B cell (primary cell): ENCODE measurements at places on chromosomes 3 and 15. TPM values are rescaled to one million over a fixed set of nuclear protein-coding genes. Genes with fewer than 3 reads are reported as not detected.
A peak's percentile ranks its signal among the peaks of the same experiment; 100 is the strongest.

- no peaks in the 10 kb centered on the region for H3K4me1 ChIP-seq
- H3K27ac ChIP-seq: no peak overlapping the region
- H3K27me3 ChIP-seq: no peaks in the 10 kb centered on the region
Observed at GRCh38 chr3:103684904-103685303, 1250.1 kb downstream of the ZPLD1 start.

- H3K27ac ChIP-seq: no peak overlapping the region
- DNase-seq: no peak
- no peak overlapping the region for H3K4me3 ChIP-seq
- H3K27me3 ChIP-seq: no peaks in the 10 kb centered on the region
- no peaks in the 10 kb centered on the region for H3K36me3 ChIP-seq
- H3K4me1 ChIP-seq: peaks cover 46% of the 10 kb centered on the region
Observed at GRCh38 chr3:195548987-195549386, 5.9 kb upstream of the PPP1R2 start.

DNA sequence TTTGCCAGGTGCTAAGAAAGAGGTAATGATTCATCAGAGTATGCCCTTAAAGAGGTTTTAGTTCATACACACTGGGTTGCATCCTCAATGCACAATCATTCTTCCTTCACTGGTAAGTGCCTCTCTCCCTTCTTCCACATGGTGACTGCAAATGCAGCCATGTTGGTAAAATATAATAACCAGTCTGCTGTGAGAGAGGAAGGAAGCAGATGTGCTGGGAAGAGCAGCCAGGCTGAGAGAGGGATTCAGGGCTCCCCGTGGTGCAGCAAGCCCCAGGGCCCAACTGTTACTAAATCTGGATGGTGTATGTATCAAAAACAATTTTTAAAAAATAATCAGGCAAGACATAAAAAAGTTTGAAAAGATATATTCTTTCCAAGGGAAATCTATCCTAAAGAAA, 498.1 kb downstream of the MAGI1 start:
- no peak for DNase-seq
- H3K27ac ChIP-seq: no peak overlapping the region
- no peaks in the 10 kb centered on the region for H3K36me3 ChIP-seq
- no peak overlapping the region for H3K4me3 ChIP-seq
- H3K4me1 ChIP-seq: no peaks in the 10 kb centered on the region

GRCh38 chr15:100160953-100161352, 180.8 kb downstream of the ADAMTS17 start:
- H3K4me1 ChIP-seq: no peaks in the 10 kb centered on the region
- no peaks in the 10 kb centered on the region for H3K27me3 ChIP-seq
- no peak overlapping the region for H3K4me3 ChIP-seq

DNA sequence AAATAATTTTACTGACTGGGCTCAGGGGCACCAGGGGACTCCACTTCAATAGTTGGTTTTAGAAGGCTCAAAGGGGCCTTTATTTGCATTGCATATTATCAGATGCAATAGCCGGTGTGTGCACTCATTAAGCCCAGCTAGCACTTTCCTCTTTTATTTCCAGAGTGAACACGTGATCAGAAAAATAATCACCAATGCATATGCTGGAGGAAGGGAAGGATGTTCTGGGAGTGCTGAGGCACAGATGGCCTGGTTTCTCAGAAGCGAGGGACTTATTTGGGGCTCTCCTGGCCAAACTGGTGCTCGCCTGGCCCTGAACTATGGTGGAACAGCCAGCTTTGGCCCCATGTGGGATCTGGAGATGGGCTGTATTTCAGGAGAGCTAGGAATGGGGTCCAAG, 60.4 kb upstream of the SEC13 start:
- H3K27me3 ChIP-seq: no peaks in the 10 kb centered on the region
- no peak overlapping the region for H3K27ac ChIP-seq
- no peak for DNase-seq
- H3K36me3 ChIP-seq: no peaks in the 10 kb centered on the region
- H3K4me3 ChIP-seq: no peak overlapping the region

DNA sequence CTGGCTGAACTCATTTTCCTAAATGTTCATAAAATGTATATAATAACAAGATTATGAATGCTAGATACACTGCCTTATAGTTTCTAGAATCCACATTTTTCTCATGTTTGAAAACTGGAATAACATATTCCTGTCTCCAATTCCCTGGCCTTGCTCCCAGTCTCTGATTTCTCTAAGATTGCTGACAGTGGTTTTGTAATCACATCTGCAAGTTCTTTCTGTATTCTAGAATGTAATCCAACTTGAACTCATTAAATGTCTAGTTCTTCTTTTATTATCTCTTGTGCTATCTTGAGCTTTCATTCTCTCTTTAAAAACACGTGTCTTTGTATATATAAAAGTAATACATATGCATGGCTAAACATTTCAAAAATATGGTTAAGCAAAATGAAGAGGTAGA, 215.2 kb upstream of the ADAMTS9 start:
- no peak for DNase-seq
- no peaks in the 10 kb centered on the region for H3K27me3 ChIP-seq
- no peak overlapping the region for H3K4me3 ChIP-seq
- no peaks in the 10 kb centered on the region for H3K4me1 ChIP-seq
- H3K27ac ChIP-seq: no peak overlapping the region
- no peaks in the 10 kb centered on the region for H3K36me3 ChIP-seq

DNA sequence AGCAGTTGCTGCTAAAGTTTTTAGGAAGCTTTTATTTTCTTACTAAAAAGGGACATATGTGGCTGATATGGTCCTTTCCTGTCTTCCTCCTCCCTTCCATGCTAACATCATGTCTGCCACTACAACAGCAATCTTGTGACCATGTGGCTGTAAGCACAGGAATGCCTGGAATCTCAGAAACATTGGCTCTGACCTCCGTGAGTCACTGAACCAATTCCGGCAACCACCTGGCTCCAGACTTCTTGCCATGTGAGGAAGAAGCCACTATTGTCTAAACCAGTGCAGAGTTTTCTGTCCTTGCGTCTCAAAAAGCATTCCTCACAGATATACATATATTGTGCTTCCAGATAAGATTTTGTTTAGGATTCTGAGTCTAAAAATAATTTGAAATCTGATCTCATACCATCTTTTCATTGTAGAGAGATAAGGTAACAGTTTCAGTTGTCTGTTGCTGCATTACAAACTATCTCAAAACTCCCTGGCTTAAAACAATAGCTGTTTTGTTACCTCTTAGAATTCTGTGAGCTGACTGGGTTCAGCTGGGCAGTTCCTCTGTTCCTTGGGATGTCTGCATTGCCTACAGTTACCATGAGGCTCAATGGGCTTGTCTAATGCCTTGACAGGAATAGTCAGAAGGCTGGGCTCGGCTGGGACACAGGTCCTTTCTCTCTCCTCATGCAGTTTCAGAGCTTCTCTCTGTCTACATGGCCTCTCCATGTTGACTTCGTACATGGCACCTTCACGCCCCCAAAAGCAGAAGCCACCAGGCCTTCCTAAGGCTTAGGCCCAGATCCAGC, 77.3 kb upstream of the MAGI1 start:
- no peaks in the 10 kb centered on the region for H3K4me1 ChIP-seq
- no peaks in the 10 kb centered on the region for H3K27me3 ChIP-seq

GRCh38 chr3:72576563-72576962, 271.7 kb downstream of the SHQ1 start:
- no peak overlapping the region for H3K4me3 ChIP-seq
- H3K27me3 ChIP-seq: no peaks in the 10 kb centered on the region
- H3K27ac ChIP-seq: no peak overlapping the region

GRCh38 chr3:16216373-16216935, 42.0 kb downstream of the GALNT15 start:
- H3K4me1 ChIP-seq: no peaks in the 10 kb centered on the region
- H3K4me3 ChIP-seq: no peak overlapping the region

DNA sequence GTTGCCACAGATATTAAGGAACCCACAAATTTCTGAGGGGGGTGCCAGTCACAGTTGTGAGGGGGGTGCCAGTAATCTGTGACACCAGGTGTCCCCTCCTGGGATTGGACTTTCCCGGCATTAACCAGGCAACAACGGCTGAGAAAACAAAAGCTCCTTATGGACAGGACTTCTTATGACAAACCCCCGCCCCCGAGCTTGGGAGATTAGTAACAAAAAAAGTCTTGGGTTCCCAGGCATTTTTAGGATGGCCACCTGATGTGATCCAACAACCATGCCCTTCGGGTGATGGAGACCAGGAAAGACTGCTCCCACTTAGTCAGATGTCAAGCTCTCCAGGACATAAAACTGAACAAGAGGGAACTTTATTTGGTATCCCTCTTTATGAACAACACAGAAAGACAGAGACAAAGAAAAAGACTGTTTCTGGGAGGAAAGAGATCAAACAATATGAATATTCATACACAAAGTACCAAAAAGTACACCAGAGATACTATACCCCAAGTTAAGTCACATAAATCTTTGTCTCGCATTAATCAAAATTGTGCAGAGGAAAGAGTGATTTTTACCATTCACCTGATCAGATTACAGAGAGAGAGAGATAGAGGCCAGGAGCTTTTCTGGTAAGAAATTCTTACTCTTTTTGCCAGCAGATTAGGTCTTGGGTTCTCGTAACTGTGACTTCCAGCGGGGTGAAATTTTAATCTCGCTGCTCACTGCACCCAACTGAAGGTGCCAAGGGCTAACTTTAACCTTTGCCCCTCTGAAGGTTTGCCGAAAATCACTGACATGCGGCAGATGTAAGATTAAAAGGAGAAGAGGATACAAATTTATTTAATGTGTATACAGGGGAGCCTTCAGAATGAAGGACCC, 61.6 kb downstream of the OSTN start:
- H3K27me3 ChIP-seq: no peaks in the 10 kb centered on the region
- H3K4me3 ChIP-seq: no peak overlapping the region
- H3K27ac ChIP-seq: no peak overlapping the region

GRCh38 chr3:99172736-99173657, 271.5 kb upstream of the DCBLD2 start:
- no peaks in the 10 kb centered on the region for H3K36me3 ChIP-seq
- peak; percentile 11 for DNase-seq
- H3K4me1 ChIP-seq: no peaks in the 10 kb centered on the region

GRCh38 chr3:134485075-134485717, 589 bp downstream of the ANAPC13 start:
- peaks cover 40% of the 10 kb centered on the region for H3K4me1 ChIP-seq
- H3K27ac ChIP-seq: peak overlapping the region; percentile 89
- H3K27me3 ChIP-seq: no peaks in the 10 kb centered on the region
- peak overlapping the region; percentile 95 for H3K4me3 ChIP-seq
- peaks cover 29% of the 10 kb centered on the region for H3K36me3 ChIP-seq

GRCh38 chr3:46672349-46672695, 21.2 kb downstream of the ALS2CL start:
- no peak overlapping the region for H3K4me3 ChIP-seq
- H3K36me3 ChIP-seq: no peaks in the 10 kb centered on the region
- DNase-seq: no peak
- no peaks in the 10 kb centered on the region for H3K27me3 ChIP-seq

Gene ZPLD1
- polyA plus RNA-seq: not detected in 2 replicates

Gene GAP43
- polyA plus RNA-seq: 0.04 TPM in 1 of 2 replicates, not detected in the other
